ENCODE measurements at places on chromosomes 2 and 18.
A peak's percentile ranks its signal among the peaks of the same experiment; 100 is the strongest.

DNA sequence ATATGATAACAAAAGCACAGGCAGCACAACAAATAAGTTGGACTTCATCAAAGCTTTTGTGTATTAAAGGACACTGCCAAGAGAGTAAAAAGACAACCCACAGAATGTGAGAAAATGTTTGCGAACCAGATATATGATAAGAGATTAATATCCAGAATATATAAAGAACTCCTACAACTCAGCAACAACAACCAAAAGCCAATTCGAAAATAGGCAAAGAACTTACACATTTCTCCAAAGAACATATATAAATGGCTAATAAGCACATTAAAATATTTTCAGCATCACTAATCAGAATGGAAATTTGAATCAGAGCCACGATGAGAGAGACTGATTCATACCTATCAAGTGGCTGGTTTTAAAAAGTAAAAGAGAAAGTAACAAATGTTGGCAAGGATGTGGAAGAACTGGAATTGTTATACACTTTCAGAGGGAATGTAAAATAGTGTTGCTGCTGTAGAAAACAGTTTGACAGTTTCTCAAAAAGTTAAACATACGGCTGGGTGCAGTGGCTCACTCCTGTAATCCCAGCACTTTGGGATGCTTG, 25.2 kb downstream of the EPB41L5 start:
- no peak for DNase-seq

- no peak for DNase-seq
These were observed 99.0 kb upstream of the MCFD2 start for GRCh38 chr2:47014564-47015051.

- DNase-seq: no peak
These were observed 21.6 kb upstream of the CACNB4 start for GRCh38 chr2:152120430-152120829.

DNA sequence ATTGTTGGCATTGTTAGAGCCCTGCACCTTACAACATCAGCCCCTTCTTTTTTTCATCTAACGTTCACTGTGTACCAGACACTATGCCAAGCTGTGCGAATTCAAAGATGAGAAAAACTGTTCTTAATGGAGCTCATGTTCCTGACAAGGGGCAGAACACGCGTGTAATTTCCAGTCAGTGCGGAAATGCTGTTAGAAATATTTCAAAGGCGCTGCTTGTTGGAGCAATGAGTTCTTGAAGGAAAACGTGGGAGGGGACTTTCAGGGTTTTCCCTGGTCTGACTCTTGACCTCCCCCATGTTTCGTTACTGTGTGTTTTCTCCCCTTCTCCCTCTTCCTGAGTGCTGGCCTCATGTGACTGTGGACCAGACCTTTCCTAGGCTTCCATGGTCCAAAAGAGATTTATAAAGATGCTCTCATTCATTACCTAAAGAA, 1.5 kb downstream of the MTHFD2 start:
- DNase-seq: peak; percentile 61

GRCh38 chr2:17708501-17708900, 45.1 kb downstream of the SMC6 start:
- DNase-seq: no peak

DNA sequence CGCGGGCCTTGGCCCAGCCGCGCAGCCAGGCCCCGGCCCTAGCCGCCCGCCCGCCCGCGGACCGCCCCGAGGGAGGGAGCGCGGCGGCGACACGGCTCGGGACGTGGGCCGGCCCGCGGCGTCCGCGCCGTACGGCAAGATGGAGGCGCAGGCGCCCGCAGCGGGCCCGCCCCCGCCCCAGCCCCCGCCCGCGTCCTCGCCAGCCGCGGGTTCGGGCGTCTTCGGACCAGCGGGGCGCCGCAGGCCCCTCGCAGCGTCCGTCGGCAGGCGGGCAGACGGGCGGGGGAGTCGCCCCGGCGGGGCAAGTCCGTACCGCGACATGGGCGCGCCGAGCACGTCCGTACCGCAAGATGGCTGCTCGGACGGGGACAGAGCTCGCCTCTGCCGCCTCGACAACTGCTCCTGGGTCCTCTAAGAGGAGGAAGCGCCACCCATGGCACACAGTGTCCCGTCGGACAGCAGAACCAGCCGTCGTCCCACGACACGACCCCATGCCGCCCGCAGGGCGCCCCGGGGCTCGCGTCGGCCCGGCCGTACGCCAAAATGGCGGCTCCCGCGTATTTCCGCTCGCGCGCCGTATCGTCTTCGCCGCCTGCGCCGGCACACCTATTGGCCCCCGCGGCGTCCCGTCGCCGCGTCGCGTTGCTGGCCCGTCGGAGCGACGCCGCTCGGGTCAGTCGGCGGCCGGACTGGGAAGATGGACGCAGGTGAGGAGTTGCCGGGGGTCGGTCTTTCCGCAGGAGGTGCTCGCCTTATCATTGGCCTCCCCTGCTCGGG, at the start of the genes ATG4B and THAP4:
ATG4B (plus strand) TSS at position 676 of the 777 bp plus-strand sequence; CDS start at position 698, 22 bp downstream.
THAP4 (minus strand) TSS at position 141 of the 777 bp plus-strand sequence. CDS start 141 bp downstream, outside the sequence.
- DNase-seq: peak; percentile 92

DNA sequence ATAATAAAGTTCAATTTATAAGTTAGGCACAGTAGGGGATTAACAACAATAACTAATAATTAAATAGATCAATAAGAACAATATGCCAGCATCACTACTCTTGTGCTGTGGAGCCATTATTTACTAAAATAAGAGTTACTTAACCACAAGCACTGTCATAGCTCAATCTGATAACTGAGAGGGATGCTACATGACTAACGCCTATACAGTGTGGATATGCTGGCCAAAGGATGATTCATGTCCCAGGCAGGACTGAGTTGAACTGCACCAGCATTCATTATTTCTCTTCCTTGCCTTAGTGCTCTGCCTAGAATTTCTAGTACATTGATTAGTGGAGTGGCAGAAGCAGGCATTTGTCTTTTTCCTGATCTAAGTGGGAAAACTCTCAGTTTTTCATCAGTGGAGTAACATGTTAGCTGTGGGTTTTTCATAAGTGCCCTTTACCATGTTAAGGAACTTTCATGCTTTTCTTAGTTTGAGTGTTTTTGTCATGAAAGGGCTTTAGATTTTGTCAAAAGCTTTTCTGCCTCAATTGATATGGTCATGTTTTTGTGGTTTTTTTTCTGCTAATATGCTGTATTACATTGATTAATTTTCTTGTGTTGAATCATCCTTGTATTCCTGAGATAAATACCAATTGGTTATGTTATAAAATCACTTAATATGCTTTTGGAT, 21.7 kb downstream of the KIAA1328 start:
- DNase-seq: no peak
